ENCODE measurements at places on chromosomes 3 and 15.

- H3K27me3 ChIP-seq = no peaks in the 10 kb centered on the region
- no peak overlapping the region for H3K4me3 ChIP-seq
- H3K4me1 ChIP-seq = no peaks in the 10 kb centered on the region
- DNase-seq = no peak
Observed at GRCh38 chr3:45043728-45044299, 17.7 kb downstream of the CLEC3B start.

DNA sequence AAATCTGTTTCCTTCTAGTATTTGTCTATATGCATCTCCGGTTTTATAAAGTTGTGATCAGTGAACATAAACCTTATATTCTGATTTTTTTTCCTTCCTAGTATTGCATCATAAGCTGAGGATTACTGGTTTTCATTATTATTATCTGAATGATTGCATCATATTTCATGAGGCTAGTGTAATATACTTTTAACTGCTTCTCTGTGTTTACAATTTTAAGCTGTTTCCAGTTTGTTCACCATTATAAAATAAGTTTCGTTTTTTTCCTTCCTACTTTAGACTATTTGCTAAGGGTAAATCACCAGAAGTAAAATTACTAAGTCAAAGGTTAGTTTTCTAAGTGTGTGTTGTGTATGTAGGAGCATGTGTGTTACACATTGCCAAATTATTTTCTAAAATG, 20.2 kb downstream of the SEMA6D start:
- H3K27ac ChIP-seq = no peak overlapping the region
- H3K4me3 ChIP-seq = no peak overlapping the region
- H3K36me3 ChIP-seq = no peaks in the 10 kb centered on the region
- H3K27me3 ChIP-seq = no peaks in the 10 kb centered on the region
- H3K4me1 ChIP-seq = peaks cover 18% of the 10 kb centered on the region
- DNase-seq = no peak

- H3K27me3 ChIP-seq = peaks cover 2% of the 10 kb centered on the region
- H3K4me1 ChIP-seq = no peaks in the 10 kb centered on the region
- no peak for DNase-seq
- no peaks in the 10 kb centered on the region for H3K36me3 ChIP-seq
- H3K27ac ChIP-seq = no peak overlapping the region
- no peak overlapping the region for H3K4me3 ChIP-seq
Observed at GRCh38 chr3:111236836-111237713, 165.5 kb downstream of the NECTIN3 start.

DNA sequence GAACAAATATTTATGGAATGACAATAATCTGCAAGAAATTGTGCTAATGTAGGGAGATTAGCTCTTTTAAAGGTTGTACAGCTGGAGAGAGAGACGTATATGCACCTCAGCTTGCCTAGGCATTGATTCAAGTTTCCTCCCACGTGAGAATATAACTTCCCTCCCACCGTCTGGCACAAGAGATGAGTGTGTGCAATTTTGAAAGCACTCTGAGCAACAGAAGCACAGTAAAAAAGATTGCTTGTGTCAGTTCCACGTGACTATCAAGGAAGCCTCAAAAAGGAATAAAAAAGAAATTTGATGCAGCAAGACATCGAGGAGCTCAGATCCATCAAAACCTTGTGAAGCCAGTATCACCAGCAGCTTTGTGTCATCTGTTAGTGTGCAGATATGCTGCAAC, 435.3 kb downstream of the TUSC7 start:
- H3K4me3 ChIP-seq = no peak overlapping the region
- no peak overlapping the region for H3K27ac ChIP-seq

DNA sequence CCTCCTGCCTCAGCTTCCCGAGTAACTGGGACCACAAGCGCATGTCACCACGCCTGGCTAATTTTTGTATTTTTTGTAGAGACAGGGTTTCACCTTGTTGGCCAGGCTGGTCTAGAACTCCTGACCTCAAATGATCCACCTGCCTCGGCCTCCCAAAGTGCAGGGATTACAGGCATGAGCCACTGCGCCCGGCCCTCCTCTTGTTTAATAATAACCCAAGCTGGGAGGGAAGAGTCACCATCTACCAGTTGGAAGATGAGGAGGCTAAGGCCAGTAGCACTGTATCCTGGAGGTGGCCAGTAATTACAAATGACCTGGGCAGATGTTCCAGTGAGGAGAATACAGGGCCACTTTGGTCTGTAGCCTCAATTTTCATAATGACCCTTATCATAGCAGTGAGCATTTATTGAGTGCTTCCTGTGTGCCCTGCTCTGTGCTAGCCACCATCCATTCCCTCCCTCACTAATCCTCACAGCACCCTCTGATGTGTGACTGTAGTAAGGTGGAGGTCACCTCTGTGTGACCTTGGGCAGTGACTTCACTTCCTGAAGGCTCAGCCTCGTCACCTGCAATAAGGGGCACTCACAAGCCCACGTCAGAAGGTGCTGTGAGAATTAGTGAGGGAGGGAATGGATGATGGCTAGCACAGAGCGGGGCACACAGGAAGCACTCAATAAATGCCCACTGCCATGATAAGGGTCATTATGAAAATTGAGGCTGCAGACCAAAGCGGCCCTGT, 64.2 kb downstream of the ABTB1 start:
- H3K4me3 ChIP-seq = no peak overlapping the region
- H3K4me1 ChIP-seq = peaks cover 15% of the 10 kb centered on the region
- no peak overlapping the region for H3K27ac ChIP-seq
- peaks cover 3% of the 10 kb centered on the region for H3K27me3 ChIP-seq

GRCh38 chr15:63287109-63287508, 9.7 kb downstream of the APH1B start:
- H3K27me3 ChIP-seq = no peaks in the 10 kb centered on the region
- no peaks in the 10 kb centered on the region for H3K36me3 ChIP-seq
- no peak for DNase-seq

Data from endothelial cell (in vitro differentiated cells).